ENCODE measurements at places on chromosomes 12 and 14. TPM values are rescaled to one million over a fixed set of nuclear protein-coding genes. Genes with fewer than 3 reads are reported as not detected.

The AMIGO2 gene
- total RNA-seq, result 3.7 TPM

The PZP gene
- not detected for total RNA-seq

The PAPOLA gene
- total RNA-seq, result 124 TPM

The ANKRD33 gene
- not detected for total RNA-seq

The NINJ2 gene
- not detected for total RNA-seq

The TAS2R19 gene
- 6.3 TPM for total RNA-seq

The CEP128 gene
- 4.1 TPM for total RNA-seq

The MORN3 gene
- 0.63 TPM for total RNA-seq

The HIP1R gene
- 11.2 TPM for total RNA-seq

The PLA2G1B gene
- total RNA-seq, result not detected

The OVCH1 gene
- 0.27 TPM for total RNA-seq

GRCh38 chr12:131044136-131044535, 90.4 kb downstream of the ADGRD1 start:
- no peak for DNase-seq

GRCh38 chr12:93317227-93317626, 60.5 kb upstream of the NUDT4 start:
- DNase-seq, result no peak

GRCh38 chr14:104927432-104927816, 2.7 kb downstream of the PLD4 start:
- no peak for DNase-seq

GRCh38 chr12:111078731-111079130, 158.4 kb upstream of the MYL2 start:
- DNase-seq, result no peak

DNA sequence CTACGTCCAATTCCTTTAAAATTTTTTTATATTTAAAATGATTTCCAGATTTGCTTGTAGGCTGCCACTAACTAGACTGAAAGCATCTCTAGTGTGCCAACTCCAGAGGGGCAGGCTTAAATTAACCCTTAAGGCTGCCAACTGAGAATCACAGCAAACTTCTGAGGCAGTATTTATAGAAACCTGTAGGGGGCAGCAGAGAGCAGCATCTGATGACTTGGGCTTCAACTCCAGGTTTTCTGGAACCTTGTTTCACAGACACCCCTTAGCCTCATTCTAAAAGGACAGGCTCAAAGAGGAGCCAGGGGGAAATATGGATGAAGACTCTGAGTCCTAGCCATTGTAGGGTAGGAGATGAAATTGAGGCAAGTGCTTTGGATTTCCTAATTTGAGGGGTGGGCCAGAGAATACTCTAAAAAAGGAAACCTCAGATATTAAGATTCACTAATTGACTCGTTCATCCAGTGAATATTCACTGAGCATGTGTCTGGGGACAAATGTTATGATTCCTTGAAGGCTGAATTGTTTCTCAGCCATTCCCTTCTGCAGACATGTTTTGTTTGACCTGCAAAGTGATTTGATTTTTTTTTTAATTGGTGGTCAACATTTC, 63.3 kb upstream of the HSPB8 start:
- DNase-seq, result peak; percentile 66

GRCh38 chr12:46998811-46999368, 80.5 kb upstream of the PCED1B start:
- peak; percentile 61 for DNase-seq

DNA sequence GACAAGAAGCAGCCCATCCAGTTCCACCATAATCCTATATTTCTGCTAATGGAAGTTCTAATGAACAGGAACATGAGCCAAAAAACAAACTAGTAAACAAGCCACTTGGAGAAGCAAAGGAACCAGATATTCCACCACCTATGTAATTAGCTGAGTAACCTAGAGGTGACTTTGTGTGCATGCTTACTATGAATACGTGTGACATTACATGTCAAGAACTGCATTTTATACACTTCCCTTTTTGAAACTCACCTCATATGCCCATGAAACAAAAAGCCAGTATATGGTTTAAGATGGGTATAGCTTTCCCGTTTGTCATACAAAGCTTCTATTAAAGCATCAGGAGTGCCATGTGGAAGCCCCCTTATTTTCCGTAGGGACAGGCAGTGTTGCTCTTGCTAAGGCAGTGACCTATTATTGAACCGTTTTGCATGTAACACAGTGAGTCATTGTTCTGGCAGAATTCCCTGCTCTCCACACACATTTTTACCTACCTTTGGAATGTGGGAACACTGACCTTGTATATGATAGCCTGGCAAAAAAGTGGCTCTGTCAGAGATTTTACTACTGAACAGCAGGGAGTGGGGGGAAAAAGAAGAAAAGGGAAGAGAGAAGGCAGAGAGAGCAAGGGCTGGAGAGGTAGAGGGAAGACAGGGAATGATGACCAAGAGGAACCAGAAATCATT, 34.8 kb upstream of the FRMD6 start:
- peak; percentile 96 for DNase-seq

- no peak for DNase-seq
These were observed 20.8 kb downstream of the SNRNP35 start for GRCh38 chr12:123478762-123479161.

- peak; percentile 57 for DNase-seq
These were observed 52.2 kb upstream of the CFL2 start for GRCh38 chr14:34766606-34767005.

GRCh38 chr12:108702595-108703320, 28.6 kb downstream of the CORO1C start:
- DNase-seq, result no peak

- DNase-seq, result no peak
These were observed 17.4 kb downstream of the HECTD1 start for GRCh38 chr14:31190219-31190603.

DNA sequence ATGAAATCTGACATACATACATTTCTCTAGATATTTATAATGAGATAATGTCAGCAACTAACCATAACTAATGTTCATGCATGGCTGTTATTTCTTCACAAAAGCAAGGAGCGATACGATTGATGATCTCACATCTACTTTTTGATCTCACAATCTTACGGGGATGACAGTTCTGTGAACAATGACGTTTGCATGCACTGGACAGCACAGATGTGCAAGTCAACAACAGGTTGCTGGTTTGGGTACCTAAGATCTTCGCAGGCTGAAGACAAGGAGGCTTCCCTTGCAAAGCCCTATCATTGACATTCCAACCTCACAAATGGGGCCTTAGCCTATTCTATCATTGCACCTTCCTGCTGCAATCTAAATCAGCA, 53.6 kb downstream of the C12orf42 start:
- no peak for DNase-seq

- DNase-seq, result no peak
These were observed 2.3 kb downstream of the HDAC7 start for GRCh38 chr12:47817272-47818006.

GRCh38 chr12:123119808-123120207, 31.1 kb downstream of the PITPNM2 start:
- no peak for DNase-seq

- DNase-seq, result peak; percentile 91
These were observed 26.5 kb upstream of the ACTN1 start for GRCh38 chr14:69005432-69006148.

DNA sequence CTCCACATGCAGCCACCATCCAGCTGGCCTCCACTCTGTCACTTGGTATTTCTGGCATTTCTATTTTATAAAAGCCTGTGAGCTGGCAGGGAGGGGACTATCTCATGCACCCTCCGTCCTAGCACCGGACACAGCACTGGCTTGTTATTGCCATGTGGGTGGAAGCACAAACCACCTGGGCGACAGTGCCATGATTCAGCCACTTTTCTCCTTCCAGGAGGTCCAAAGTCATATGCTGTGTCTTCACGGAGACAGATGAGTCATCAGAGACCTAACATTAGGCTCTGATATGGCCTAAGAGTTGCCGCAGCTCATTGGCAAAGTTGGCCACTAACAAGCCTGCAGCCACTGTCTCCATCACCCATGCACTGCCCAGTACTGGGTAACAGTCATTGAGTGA, 1123.0 kb downstream of the VRK1 start:
- no peak for DNase-seq

GRCh38 chr12:34350092-34351041, 328.1 kb downstream of the ALG10 start:
- no peak for DNase-seq

DNA sequence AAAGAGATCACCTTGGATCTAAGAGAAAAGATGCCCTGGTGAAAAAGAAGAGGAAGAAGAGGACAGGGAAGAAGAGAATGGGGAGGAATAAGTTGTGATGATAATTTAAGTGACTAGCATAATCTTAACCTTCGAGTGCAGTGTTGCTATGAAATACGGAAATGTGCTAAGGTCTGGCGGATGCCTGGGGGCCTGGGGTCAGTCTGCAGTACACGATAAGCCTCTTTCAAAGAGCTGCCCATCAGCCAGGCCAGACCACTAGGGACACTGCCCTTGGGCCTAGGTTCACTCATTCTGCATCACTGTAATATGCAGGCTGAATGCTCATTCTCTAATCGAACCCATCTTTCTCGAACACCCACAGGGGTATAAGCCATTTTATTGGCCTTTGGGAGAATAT, 83.4 kb downstream of the PLEKHG3 start:
- DNase-seq, result no peak

GRCh38 chr14:60865378-60866127, 115.3 kb downstream of the TRMT5 start:
- DNase-seq, result peak; percentile 16

DNA sequence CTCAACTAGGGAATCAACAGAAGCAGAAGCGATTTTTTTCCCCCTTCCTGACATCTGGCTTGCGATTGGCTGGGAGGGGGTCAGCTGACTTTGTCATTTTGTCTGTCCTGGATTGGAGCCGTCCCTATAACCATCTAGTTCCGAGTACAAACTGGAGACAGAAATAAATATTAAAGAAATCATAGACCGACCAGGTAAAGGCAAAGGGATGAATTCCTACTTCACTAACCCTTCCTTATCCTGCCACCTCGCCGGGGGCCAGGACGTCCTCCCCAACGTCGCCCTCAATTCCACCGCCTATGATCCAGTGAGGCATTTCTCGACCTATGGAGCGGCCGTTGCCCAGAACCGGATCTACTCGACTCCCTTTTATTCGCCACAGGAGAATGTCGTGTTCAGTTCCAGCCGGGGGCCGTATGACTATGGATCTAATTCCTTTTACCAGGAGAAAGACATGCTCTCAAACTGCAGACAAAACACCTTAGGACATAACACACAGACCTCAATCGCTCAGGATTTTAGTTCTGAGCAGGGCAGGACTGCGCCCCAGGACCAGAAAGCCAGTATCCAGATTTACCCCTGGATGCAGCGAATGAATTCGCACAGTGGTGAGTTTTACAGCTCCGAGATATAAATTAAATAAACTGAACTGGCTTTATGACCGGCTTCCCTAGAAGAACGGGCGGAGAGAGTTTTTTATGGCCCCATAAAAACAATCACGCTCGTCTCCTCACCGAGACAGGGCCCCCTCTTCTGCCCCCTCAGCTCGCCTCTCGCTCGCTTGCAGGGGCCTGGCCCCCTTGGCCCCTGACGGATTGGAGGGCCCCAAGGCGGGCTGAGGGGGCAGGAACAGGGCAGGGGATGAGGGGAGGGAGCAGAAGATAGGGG, at the start of gene HOXC6:
Gene HOXC6 (plus strand): TSS at position 127 of the 888 bp plus-strand sequence. CDS start 82 bp downstream, at position 209.
- peak; percentile 43 for DNase-seq

- DNase-seq, result no peak
These were observed 11.9 kb downstream of the HEATR5A start for GRCh38 chr14:31408421-31408820.

GRCh38 chr14:106845286-106846087, 1319.1 kb downstream of the TMEM121 start:
- no peak for DNase-seq

DNA sequence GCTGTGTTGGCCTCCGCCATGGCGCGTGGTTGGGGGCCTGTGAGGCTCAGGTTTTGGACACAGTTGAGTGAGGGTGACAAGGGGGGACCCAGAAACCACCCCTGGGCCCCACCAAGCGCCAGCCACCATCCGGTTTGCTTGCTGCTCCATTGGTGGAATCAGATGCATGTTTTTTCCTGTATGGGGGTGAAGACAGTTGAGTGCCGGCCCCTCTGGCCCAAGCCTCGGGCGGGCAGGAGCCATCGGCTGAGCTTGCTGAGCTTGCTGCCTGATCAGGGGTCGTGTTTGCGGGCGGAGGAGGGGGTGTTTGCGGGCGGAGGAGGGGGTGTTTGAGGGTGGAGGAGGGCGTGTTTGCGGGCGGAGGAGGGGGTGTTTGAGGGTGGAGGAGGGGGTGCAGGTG, 6.4 kb downstream of the PGAM5 start:
- DNase-seq, result no peak

DNA sequence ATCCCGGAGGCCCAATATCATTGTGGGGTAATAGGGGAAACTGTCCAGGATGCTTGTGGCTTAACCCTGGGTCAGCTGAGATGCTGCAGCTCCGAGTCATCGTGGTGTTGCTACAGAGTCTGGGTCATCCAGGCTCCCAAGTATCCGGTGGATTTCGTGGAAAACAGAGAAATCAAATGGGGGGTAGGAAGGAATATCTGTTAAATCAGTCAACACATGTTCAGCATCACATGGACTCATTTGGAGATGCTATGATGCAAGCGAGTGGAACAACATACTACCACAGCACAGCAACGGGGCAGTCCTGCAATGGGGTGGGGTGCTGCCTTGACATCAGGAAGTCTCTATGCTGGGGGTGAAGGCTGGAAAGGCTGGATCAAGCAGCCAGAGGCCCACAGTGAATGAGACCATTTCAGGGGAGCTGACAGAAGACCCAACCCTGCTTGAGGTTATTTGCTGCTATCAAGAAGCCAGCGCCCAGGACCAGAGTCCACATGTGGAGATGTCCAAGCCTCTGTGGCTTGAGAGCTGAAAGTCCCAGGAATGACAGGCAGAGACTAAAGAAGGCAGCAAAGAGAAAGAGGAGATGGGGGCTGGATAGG, 22.9 kb downstream of the VDR start:
- DNase-seq, result peak; percentile 99

Data from fibroblast of the aortic adventitia (primary cell).